ENCODE measurements at places on chromosomes 7 and 10.

DNA sequence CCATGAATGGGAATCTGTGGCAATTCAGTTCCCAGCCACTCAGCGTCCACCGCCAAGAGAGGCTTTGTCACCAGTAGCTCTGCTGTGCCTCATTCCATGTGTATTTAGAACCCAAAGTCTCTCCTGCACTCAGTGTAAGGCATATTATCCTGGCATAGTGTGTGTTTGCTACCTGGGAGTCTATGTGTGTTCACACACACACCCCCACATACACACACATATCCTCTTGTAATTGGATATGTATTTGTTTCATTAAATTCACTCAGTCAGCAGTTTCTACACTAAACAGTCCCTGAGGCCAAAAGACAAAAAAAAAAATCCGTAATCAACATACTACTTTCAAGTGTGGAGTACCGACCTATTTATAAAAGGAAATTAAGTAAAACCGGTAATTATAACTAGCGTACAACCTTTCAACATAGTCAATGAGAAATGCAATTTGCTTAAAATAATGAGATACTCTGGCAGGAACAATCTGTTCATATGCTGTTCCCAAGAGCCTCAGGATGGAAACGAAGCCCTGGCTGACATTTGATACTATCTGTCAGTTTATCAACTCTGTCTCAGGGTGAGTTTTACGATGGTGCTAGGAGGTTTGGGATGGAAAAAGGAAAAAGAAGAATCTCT lies 425.8 kb upstream of the CELF2 start:
- no peak for DNase-seq

- DNase-seq = no peak
Observed at GRCh38 chr10:44831581-44831980, 79.6 kb upstream of the TMEM72 start.

- no peak for DNase-seq
Observed at GRCh38 chr7:103113164-103113563, 35.7 kb downstream of the NAPEPLD start.

DNA sequence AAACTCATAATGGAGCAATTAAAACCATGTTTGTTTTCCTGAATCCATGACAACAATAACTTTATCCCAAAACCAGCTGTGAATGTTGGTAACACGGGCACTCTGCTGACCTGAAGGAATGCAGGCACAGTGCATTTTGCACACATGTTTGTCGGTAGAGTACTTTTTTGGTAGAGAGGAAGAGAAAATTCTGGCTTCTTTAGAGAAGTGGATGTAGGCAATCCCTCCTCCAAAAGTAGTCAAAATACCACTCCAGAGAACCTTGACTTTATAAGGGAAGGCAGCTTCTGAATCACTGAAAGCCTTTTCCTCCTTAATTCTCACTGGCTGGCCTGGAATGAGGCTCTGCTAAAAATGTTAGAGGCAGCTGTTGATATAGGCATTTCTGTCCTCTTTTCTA lies 15.8 kb upstream of the ACTA2 start:
- no peak for DNase-seq

GRCh38 chr7:151438864-151439601 lies 908 bp downstream of the CRYGN start:
- no peak for DNase-seq

DNA sequence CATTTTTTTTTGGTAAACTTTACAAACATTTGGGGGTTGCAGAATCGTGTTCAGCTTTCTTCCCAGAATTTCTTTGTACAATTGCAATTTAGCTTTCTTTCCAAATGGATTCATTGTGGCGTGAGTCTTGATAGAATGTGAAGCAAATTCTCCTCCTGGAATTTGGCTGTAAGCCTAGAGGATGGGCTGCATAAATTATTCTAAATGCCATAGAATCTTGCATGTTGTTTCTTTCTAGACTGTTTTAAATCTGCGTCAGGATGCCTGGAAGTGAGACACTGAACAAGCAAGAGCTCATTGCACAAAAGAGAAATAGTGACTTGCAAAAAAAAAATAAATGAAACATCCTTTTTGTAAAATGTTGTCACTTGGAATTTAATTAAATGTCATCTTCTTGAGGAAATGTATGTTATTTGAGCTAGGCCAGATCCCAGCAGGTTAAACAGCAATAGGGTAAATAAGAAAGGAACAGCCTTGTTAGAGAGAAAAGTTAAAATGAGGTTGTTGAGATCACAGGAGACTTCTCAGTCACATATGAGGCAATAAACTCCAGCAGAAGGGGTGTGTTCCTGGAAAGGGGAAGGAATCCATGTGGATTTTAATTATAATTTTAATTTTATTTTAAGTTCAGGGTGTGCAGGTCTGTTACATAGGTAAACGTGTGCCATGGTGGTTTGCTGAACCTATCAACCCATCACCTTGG lies 483.0 kb downstream of the PLXDC2 start:
- DNase-seq = no peak

DNA sequence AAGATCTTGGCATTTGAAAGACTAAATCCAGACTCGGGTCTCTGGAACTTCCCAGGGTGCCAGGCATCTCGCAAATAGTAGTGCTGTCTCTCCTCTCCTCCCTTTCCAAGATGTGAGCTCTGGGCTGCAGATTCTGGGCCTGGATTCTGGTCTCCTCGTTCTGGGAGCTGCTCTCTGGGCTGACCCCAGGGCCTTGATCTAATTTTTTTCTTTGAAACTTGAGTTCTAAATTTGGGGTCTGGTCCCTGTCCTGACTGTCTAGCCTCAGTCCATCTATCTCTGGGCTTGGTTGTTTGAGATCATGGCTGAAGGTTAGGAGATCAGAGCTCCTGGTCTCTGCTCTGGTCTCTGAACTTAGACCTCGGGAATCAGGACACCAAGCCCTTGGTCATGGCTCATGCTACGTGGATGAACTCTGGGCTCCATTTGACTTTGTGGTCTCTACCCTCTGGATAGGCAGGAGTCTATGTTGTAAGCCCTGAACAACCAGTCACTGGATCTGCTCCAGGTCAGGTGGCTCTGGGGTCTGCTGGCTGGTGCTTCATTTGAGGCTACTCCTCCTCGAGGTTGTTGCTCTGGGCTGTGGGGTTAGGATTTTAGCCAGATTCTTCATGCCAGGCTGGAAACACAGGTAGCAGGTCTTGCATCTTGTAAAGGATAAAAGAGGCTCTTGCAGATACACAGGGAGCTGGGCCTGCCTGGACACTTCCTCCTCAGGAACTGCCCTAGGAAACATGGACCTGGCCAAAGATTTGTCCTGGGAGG lies 8.0 kb upstream of the MBL2 start:
- no peak for DNase-seq

DNA sequence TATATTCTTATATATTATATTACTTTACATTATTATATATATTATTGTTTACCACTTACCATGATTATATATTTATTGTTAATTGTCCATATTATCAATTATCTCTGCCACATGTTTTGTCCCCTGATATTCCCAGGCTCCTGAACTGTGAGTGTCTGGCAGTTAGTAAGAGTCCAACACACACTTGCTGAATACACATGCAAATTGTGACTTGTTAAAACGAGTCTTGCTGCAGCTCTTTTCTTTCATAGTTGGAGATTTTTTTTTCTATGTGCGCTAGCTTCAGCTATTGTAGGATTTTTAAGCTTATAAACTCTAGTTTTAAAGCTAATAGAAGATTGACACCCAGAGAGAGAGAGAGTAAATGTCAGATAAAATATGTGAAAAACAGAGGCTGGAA lies 207.8 kb upstream of the FAM3C start:
- DNase-seq = no peak

GRCh38 chr7:98119256-98119918 lies 12.7 kb downstream of the LMTK2 start:
- no peak for DNase-seq

DNA sequence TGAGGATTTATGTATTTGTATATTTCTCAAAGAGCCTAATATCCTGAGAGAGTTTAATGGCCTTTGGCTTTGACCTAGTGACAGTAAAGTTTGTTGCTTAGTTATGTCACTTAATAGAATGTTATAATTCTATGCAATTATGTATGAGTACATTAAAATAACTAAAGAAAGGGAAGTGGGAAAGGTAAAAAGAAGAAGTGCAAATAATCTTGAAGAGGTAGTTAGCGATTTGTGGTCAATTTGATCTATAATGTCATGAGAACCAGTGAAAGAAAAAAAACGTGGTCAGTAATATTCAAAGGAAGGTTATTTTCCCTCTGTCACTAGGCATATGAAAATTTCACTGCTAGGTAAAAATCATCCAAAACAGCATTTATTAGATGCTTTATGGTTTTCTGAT lies 143.4 kb upstream of the LSM8 start:
- DNase-seq = no peak

GRCh38 chr10:24349379-24350001 lies 140.6 kb downstream of the KIAA1217 start:
- DNase-seq = no peak

DNA sequence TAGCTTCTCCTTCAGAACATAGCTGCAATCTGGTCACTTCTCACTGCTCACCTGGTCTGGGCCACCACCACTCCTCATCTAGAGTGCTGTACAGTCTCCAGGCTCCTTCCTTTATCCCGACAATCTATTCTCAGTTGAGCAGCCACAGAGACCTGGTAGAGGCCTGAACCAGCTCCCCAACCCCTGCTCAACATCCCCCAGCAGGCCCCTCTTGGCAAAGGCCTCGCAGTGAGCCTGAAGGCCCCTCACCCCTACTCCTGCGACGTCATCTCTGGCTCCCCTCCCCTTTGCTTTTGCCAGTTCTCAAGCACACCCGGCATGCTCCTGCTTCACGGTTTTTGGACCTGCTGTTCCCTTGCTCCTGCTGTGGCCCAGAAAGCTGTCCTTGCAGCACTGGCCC lies 113.9 kb downstream of the ARHGAP22 start:
- no peak for DNase-seq

DNA sequence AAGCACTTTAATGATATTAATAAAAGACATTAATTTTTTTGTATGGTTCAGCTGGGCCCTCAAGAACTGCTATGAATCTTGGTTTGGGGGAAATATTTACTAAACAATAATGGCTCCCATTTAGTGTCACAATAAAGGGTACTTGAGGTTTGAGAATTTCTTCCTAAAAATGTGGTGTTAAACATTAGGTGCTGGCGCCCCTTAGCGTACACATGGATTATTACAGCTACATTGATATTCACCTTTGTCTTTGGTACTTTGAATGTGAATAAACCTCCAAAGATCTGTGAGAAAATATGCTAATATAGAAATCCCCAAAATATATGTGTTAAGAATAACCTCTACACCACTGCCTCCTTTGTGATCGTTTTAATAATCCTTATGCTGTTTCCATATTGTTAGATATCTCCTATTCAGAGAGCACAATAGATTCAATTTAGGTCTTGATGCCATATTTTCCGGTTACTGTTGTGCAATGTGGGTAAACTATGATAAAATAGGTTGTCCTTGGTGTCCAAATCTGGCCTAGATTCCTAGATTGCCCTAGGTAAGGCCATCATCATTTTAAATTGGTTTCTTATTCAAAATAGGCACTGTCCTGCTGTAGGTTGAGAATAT lies 161.8 kb upstream of the CACNA2D1 start:
- DNase-seq = no peak

DNA sequence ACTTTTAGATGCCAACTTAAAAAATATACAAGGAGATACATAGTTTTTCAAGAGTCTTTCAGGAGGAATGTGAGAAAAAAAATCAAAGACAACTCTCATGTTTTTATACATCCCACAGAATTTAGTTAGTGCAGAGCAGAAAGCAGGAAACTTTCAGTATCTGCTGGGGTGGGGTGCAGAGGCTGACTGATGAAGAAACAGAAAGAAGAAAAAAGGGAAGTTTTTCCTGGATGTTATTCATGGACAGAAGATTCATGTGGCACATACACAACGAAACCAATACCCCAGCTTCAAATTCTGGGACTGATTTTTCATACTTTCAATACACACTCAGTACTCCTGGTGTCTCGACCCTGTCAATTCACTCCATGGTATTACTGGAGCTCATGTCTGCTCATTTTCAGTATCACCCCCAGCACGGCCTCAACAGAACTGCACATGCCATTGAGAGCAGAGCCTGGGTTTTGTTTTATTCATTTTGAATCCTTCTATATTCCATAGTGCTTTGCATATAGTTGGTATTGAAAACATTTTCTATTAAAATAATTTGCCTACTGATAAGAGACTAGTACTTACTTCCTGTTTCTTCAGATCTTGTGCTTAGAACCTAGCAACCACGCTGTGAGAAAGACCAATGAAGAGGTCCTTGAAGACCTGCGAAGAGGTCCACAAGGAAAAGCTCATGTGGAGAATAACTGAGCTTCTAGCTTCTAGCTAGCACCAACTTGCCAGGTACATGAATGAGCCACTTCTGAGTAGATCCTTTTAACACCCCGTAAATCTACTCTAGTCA lies 49.0 kb downstream of the NDUFB2 start:
- no peak for DNase-seq

- DNase-seq = no peak
Observed at GRCh38 chr7:98771941-98772603, 97.7 kb downstream of the TMEM130 start.

DNA sequence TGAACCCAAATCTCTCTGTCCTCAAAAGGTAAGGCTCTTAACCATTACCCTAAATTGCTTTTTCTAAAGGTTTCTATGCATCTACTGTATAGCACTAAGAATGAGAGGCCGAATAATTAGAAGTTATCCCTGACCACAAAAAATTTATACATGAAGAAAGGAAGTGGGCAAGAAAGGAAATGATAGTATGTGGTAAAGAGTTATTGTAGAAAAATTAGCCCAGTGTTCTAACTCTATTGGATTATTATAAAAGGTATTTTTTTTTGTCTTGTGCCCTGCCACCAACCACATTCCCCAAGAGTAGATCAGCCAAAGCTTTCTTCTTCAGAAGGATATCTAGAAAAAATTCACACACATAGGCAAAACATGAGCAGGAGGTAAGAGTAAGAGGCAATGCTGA lies 45.4 kb downstream of the DKK1 start:
- no peak for DNase-seq

DNA sequence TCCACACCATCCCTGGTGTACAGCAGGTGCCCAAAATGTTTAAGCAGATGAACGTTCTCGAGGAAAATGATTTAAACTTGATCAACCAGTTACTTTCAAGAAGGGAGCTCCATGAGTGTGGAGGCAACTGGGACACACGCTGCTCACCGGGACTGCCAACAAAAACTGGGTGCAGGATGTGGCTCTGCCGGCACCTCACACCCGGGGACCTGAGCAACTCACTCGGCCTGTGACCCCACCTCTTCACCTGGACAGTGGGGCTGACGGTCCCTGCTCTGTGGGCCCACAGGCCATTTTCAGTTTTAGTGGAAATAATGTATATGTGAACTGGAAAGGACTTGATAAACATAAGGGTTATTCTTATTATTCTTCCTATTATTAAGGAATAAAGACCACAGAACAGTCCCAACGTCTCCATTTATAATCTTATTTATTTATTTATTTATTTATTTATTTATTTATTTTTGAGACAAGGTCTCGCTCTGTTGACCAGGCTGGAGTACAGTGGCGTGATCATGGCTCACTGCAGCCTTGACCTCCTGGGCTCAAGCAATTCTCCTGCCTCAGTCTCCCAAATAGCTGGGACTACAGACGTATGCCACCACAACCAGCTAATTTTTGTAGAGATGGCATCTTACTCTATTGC lies 60.6 kb downstream of the RGS10 start:
- no peak for DNase-seq
